ENCODE measurements at places on chromosomes 6 and 20.

- no peak for DNase-seq
Observed at GRCh38 chr20:59809630-59810448, 123.6 kb downstream of the SYCP2 start.

GRCh38 chr6:50973464-50973863 is 154.8 kb downstream of the TFAP2B start:
- no peak for DNase-seq

DNA sequence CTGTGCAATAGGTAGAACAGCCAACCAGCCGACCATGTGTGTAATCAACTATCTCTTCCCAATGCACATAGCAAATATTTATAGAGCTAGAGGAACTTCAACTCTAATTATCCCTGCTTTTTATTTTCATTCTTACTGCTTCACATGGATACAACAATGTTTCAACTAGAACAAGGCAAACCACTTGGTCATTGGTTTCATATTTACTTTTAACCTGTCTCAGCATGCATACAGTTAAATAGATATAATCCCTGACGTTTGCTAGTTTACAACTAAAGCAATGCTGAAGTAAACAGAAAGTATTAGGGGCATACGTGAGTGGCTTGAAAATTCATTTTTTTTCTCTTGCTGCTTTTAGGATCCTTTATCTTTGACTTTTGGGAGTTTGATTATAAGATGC is 318.5 kb upstream of the MAP3K7 start:
- DNase-seq: no peak

- DNase-seq: no peak
Observed at GRCh38 chr6:167996424-167997199, 859 bp upstream of the KIF25 start.

- DNase-seq: peak; percentile 98
Observed at GRCh38 chr6:31619805-31620585, 520 bp upstream of the PRRC2A start.

DNA sequence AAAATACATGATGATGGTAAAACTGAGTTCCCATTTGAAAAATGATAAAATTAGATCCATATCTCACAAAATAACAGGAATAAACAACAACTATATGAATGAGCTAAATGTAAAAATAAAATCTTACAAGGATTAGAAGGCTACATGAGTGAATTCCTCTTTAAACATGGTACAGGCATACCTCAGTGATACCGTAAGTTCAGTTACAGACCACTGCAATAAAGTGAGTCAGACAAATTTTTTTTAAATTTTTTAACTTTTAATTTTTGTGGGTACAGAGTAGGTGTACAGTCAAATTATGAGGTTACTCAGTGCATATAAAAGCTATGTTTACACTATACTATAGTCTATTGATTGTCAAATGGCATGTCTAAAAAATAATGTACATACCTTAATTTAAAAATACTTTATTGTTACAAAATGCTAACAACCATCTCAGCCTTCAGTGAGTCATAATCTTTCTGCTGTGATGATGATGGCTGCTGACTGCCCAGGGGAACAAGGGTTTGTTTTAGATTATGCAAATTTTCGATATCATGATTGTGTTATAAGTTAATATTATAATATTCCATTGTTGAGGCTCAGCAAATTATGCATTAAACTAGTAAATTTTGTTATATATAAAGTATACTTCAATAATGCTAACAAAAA is 222.8 kb upstream of the RUNX2 start:
- DNase-seq: no peak

DNA sequence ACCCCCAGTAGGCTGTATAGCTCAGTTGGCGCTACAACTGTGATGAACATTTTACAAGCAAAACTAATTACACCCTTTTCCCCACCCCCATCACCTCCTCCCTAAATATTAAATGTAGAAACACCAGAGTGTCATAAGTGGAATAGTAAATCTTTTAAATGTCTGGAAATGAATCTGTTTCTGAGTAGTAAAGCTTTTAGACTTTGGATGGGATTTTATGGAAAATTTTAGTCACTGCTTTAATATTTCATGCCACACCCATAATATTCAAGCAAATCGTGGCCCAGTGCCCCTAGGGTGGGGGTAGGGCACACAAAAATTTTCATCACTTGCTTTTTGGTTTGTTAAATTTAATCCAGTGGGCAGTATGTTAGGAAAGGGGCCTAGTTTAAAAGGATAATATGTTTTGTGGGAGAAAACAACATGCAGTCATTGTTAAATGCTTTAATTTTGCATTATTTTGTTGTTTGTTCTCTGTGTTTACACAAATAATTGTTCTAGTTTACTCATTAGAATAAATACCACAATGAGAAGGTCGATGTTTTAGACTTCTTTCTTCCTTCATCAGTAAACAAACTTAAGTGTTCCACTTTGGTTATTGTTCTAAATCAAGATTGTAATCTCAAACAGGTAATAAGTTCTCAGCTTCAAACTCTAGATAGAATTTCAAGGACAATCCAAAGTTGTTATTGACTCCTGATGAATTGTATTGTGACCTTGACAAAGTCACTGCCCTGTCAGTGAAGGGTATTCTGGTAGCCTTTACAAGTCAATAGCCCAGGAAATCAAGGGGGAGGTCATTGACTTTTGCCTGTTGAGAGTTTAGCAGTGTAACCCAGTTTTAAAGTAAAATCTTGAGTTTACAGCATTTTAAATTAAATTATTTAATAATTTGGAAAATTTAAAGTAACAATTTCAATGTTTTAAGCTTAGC is 79.2 kb downstream of the CBFA2T2 start:
- DNase-seq: no peak

- DNase-seq: no peak
Observed at GRCh38 chr6:151763303-151763702, 44.2 kb upstream of the ESR1 start.

DNA sequence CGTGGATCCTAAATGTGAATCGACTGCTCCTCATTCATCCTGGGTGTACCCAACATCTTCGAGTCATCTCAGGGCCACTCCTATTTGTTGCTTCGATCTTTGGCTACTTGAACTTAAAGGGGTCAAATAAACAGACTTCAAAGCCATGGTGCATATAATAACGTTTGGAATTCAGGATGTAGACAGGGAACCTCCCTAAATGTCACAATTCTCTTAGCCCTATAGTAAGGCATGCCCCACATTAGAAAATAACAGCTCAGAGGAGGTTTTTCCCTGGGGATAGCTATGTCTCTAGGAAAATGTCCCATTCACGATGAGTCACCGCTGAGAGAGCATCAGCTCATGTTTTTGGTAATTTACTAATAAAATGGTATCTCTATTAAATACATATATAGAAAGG is 54.8 kb upstream of the BMP6 start:
- no peak for DNase-seq

DNA sequence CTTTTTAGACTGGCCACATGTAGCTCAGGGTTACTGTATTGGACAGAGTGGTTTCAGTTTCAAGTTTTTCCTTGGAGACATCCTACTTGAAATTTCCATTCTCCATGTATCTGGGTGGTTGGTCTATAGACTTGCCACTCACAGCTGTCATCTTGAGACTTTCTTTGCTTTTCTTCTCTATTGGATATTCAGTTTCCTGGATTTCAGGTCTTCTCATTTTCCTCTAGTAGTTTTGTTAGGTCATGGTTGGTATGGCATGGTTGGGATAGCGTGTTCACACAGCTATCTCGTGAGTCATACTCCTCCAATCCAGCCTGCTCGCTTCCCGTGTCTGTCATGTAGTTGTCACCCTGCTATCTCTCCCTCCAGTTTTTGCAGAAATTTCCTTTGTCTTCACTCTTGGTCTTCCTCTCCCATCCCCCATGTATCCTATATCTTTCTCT is 48.3 kb downstream of the PTPN1 start:
- DNase-seq: no peak

GRCh38 chr20:51995551-51995951 is 193.2 kb upstream of the SALL4 start:
- DNase-seq: no peak

DNA sequence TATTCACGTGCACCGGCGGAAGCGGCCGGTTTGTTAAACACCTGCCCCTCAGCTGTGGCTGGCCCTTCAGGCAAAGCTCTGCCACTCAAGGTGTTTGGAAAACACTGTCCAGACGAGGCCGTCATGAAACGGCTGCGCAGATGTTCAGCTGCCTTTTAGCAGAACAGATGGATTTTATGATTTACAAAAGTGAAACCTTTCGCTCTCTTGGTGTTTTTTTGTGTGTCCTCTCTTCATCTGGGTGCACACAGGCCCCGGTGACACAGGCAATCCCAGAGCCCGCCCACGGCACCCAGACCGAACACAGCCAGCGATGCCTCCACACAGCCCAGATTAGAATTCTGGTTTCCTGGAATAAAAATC is 397.0 kb downstream of the SMOC2 start:
- no peak for DNase-seq

- DNase-seq: no peak
Observed at GRCh38 chr20:57657535-57658446, 37.6 kb upstream of the ZBP1 start.

GRCh38 chr6:117494694-117495318 is 12.3 kb downstream of the DCBLD1 start:
- no peak for DNase-seq

DNA sequence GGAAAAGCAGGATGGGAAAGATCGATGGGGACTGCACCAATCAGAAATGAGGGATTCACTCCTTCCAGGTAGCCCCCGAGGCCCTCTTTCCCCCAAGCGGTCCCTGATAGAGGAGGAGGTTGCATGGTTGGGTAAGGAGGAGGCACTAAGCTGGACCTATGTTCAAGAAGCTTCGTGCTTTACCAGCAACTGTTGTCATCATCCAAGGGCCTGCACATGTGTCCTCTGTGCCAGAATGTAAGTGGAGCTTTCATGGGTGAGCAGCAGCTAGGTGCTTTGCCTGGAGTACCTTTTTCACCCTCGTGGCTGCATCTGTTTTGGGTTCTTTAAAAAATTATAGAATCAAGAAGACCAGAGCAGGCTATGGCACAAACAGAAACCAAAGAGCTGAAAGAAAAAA is 54.0 kb downstream of the GMPR start:
- DNase-seq: no peak

- no peak for DNase-seq
Observed at GRCh38 chr20:64091770-64092169, 7.6 kb upstream of the LKAAEAR1 start.
